ENCODE measurements at places on chromosomes 13 and 19. TPM values are rescaled to one million over a fixed set of nuclear protein-coding genes. Genes with fewer than 3 reads are reported as not detected.

DLL3 gene
- total RNA-seq, result 0.65 TPM

SYNGR4 gene
- not detected for total RNA-seq

NDUFA7 gene
- 9.0 TPM for total RNA-seq

KANK2 gene
- 59.4 TPM for total RNA-seq

ZNF211 gene
- 9.3 TPM for total RNA-seq

CD22 gene
- not detected for total RNA-seq

CCDC169 gene
- total RNA-seq, result 3.9 TPM

ATP4A gene
- not detected for total RNA-seq

IL11 gene
- total RNA-seq, result 2.6 TPM

GPC5 gene
- under 0.01 TPM for total RNA-seq

ZNF225 gene
- total RNA-seq, result 4.5 TPM

URAD gene
- not detected for total RNA-seq

ZNF700 gene
- 6.8 TPM for total RNA-seq

TMEM86B gene
- 0.91 TPM for total RNA-seq

WDR88 gene
- not detected for total RNA-seq

ELL gene
- total RNA-seq, result 10.2 TPM

ZNF808 gene
- total RNA-seq, result 28.3 TPM

PRDX2 gene
- 258 TPM for total RNA-seq

ZIC2 gene
- total RNA-seq, result not detected

TBCB gene
- total RNA-seq, result 215 TPM

RASGRP4 gene
- not detected for total RNA-seq

PSG6 gene
- total RNA-seq, result not detected

ATP7B gene
- 4.5 TPM for total RNA-seq

ZNF878 gene
- under 0.01 TPM for total RNA-seq

GNG8 gene
- not detected for total RNA-seq

ANGPTL4 gene
- 9.9 TPM for total RNA-seq

SOX1 gene
- total RNA-seq, result not detected

USP12 gene
- total RNA-seq, result 36.1 TPM

DZIP1 gene
- 18.1 TPM for total RNA-seq

RTBDN gene
- total RNA-seq, result not detected

All from epithelial cell of umbilical artery (primary cell).